ENCODE measurements at places on chromosomes 6 and 20.

GRCh38 chr6:113923526-113923925, 47.4 kb downstream of the HDAC2 start:
- no peak for DNase-seq

DNA sequence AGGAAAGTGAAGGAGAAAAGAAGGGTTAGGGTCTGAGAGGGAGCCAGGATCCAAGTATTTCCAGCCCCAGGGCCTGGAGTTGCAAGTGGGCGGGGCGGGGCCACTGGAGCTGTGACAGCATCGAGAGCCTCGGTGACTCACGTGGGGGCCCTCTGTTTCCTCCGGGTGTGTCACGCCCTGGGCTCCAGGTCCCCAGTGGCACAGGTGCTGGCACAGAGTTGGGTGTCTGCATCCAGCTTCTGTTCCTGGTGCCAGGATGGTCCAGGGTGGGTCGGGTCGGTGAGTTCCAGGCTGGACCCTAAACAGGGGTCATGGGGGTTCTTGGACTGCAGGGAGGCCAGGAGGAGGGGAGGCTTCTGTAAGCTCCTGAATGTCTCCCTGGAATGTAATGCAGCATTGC, 16.7 kb downstream of the RAET1L start:
- DNase-seq = no peak

- no peak for DNase-seq
These were observed 128.1 kb downstream of the REV3L start for GRCh38 chr6:111354758-111355555.

GRCh38 chr6:114714836-114715507, 372.1 kb upstream of the HS3ST5 start:
- no peak for DNase-seq

DNA sequence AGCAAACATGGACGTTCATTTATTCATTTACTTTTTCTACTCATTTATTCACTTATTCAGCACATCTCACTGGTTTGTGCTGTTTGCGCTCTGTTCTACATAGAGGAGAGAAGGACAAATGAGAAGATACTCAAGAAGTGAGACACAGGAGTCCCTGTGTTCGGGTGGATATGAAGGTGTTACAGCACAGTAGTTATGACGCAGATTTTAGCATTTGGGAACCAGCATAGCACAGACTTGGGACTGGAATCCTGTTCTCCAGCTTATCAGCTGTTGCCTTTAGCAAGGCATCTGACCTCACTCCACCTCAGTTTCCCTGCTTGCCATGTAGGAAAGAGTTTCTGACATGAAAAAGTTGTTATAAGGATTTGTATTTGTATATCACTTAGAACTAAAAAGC, 430.1 kb downstream of the MAFB start:
- DNase-seq = no peak

DNA sequence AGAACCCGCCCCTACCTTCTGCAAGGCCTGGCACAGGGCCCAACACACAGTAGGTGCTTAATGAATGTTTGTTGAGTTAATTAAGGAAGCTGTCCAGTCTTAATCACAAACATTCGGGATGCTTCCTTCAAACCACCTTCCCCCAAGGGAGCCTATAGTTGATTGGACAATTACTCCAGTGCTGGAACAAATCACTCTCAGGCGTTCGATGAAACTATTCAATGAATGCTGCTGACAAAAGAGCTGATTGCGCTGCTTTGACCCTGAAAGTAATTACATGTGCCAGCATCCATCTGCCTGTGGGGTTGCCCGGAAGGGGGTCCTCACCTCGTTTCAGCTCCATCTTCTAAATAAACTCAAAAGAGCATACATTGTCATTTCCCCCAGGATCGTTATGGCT, 112.0 kb upstream of the SRSF6 start:
- DNase-seq = no peak

DNA sequence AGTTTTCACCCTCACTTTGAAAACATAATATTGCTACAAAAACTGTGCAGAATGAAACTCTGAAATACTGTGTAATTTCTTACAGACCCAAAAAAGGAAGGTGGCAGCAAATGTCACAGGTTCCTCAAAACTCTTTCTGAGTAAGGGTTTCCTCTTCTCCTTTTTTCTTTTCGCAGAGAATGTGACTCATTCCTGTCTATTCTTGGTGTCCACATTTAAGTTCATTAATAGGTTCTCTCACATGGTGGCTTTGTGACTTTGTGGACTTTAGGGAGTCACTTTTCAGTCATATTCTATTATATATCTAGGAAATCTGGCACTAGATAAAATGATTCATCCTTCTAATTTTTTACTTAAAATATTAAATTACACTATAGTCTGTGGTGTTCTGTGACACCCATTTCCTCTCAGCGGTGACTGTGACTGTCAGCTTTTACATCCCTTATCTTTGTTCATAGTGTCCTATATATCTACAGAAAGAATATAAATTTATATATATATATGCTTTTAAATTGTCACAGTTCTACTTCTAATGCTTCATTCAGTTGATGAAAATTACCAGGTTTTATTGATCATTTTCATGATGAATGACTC, 126.8 kb upstream of the HCRTR2 start:
- no peak for DNase-seq

DNA sequence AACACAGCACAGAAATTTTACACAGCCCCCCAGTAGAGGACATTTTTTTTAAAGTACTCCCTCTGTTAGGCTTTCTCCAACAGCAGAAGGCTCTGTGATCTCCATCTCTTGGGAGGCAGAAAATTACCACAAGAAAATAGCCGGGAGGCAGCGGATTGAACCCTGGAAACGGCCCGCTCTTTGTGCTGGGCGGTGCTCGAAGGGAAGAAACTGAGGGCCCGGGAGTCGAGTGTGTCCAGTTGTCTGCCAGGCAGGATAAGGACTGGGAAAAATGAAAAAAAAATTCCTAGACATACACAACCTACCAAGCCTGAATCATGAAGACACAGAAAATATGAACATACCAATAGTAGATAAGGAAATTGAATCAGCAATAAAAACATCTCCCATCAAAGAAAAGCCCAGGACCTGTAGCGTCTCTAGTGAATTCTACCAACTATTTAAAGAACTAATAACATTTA, 31.5 kb downstream of the POM121L2 start:
- DNase-seq = no peak
